ENCODE measurements at places on chromosomes 4 and X.
A peak's percentile ranks its signal among the peaks of the same experiment; 100 is the strongest.

DNA sequence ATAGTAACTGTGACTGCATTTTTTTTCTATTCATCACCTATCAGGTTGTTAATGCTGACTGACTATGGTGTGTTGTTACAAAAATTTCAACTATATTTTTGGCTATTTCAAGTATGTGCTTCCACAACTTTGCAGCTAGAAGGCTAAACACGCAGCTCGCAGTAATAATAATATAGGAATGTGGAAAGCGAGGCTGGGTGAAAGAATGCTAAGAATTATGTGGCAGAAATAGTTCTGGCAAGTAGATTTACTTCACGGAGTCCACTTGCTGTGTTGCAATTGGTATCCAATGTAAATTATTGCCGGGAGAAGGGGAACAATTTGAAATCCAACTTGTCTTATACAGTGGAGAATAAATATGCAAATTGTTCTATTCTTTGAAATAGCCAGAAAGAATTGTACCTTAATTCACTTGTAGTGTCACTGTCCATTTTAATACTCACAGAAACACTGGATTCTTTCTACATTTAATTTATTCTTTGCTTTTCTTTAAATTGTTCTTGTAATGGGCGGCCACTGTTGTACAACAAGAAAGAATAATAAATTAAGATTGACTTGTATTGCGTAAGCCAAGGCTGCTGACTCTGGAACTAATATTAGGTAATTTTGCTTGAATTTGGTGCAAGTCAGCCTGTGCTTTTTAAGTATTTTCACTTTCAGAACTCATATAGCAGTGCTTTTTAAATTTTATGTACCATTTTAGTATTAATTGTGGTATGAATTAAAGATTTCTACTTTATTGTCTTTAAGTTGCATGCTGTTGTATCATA, 154.9 kb downstream of the FRMPD4 start:
- DNase-seq = no peak

DNA sequence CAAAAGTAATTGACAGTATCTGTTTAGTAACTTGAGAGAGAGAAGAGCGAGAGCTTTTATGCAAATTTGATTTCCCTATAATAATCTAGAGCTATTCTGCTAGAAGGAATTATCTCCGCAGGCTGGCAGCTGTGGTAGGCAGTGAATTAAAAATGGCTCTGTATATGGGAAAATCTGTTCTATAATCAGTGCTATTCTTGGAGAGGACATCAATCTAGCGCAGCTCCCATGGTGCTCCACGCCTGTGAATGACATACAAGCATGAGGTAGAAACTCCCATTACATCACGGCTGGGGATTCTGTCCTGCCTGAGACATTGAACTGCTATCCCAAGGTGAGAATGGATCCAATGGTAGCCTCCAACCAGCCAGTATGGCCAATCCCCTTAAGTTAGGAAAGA, 179.0 kb downstream of the DHX15 start:
- no peak for DNase-seq

GRCh38 chrX:17046478-17047097, 100.1 kb downstream of the REPS2 start:
- peak; percentile 33 for DNase-seq

GRCh38 chr4:147222906-147223305, 258.0 kb upstream of the EDNRA start:
- no peak for DNase-seq

GRCh38 chr4:184096561-184097240, 121.0 kb downstream of the ENPP6 start:
- no peak for DNase-seq

GRCh38 chrX:1094566-1095333, 117.7 kb downstream of the CRLF2 start:
- no peak for DNase-seq

GRCh38 chrX:51053741-51054140, 143.2 kb downstream of the BMP15 start:
- DNase-seq = no peak

GRCh38 chr4:86452924-86453531, 93.2 kb upstream of the MAPK10 start:
- no peak for DNase-seq

- DNase-seq = no peak
These were observed 7.4 kb downstream of the HNRNPH2 start for GRCh38 chrX:101415180-101416145.
